CD4-positive, alpha-beta T cell treated with Interleukin-4 for 1 hour (primary cell): ENCODE measurements at places on chromosomes 5 and 9.

GRCh38 chr5:8081179-8081578, 212.2 kb downstream of the MTRR start:
- DNase-seq = no peak

DNA sequence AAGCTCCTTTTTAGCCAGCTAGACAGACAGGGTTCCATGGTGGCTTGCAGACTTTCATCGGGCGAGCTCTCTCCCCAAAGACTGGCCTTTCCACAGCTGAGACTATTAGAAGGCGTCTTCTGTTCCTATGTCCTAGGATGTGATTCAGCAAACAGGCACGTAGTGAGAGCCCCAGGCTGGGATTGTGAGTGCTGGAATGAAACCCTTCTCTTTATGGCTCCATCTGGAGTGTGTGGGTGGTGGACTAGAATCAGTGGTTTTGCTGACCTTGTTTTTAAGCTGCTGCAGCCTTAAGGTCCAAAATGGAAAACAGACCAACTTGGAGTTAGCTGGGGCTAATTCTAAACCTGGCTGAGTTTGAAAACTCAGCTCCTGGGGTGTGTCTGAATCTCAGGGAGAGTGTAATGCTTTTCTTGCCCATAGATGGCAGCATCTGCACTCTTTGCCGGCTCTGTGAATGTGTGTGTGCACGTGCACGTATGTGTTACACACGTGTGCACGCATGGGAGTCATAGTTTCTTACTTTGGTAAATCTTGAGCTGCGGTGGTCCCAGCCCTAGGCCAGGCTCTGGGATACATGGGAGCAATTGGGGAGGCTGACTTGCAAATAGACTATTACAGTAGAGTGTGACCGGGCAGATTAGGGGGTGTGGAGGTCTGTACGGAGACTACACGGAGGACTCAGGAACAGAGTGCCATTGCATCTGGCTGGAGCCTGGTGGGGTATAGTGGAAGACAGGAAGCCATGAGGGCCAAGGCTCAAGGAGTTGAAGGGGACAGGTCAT, 10.7 kb downstream of the GSN start:
- peak; percentile 48 for DNase-seq

GRCh38 chr5:72133212-72133990, 26.1 kb downstream of the MAP1B start:
- DNase-seq = no peak

- DNase-seq = no peak
These were observed 211.5 kb downstream of the PCSK5 start for GRCh38 chr9:76101947-76102346.

GRCh38 chr9:112334432-112334841, 1.0 kb upstream of the PTBP3 start:
- DNase-seq = peak; percentile 61

DNA sequence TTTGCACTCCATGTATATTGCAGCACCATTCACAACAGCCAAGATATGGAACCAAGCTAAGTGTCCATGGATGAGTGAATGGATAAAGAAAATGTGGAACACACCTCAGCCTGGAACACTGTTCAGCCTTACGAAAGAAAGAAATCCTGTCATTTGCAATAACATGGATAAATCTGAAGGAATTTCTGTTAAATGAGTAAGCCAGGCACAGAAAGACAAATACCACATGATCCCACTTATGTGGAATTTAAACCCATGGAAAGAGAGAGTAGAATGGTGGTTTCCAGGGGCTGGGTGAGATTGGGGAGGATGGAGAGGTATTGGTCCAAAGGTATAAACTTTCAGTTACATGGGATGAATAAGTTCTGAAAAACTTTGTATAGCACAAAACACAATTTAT, 228.9 kb upstream of the CD180 start:
- no peak for DNase-seq

- DNase-seq = no peak
These were observed 235.7 kb downstream of the HTR1A start for GRCh38 chr5:63726496-63726895.

GRCh38 chr5:116536316-116537083, 38.1 kb downstream of the SEMA6A start:
- DNase-seq = no peak

- DNase-seq = no peak
These were observed 10.4 kb upstream of the SPINK4 start for GRCh38 chr9:33229359-33230114.

- DNase-seq = no peak
These were observed 92.8 kb upstream of the LRRTM2 start for GRCh38 chr5:138967791-138968448.

DNA sequence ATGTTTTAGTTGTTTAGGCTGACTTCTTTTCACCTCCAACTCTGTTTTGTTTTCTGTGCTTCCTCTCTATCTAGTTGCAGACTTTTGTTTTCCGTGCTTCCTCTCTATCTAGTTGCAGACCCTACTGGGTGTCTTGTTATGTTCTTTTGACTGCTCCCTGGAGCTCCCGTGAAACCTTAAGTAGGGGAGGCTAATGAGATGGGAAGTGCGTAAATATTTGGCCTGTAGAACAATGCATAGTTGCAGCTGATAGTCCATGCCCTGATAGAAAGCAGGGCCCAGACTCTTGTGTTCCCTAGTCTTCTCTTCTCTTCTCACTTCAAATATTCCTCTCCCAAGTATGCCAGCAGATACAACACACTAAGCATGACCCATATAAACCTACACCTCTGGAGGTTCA, 757.0 kb downstream of the BRINP1 start:
- DNase-seq = no peak

DNA sequence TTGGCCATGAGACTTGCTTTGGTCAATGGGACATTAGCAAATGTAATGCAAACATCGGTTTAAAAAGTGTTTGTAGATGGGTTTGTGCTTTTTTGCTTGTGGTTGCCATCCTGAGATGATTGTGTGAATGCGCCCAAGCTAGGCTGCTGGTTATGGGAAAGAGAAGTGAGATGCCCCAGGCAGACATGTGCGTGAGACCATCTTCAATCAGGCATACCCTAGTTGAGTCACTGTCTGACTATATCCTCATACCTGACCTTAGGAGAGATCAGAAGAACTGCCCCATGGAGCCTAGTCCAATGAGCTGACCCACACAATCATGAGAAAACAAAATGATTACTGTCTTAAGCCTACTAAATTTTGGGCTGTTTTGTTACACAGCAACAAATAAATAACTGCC, 36.8 kb upstream of the ZNF608 start:
- DNase-seq = no peak

- no peak for DNase-seq
These were observed 573.7 kb upstream of the DAB2 start for GRCh38 chr5:39998518-39998917.

GRCh38 chr9:104988539-104988938, 60.6 kb upstream of the ABCA1 start:
- DNase-seq = no peak

- DNase-seq = no peak
These were observed 170.1 kb downstream of the SLF1 start for GRCh38 chr5:94788527-94788926.

GRCh38 chr5:88142636-88142885, 126.1 kb downstream of the TMEM161B start:
- no peak for DNase-seq

DNA sequence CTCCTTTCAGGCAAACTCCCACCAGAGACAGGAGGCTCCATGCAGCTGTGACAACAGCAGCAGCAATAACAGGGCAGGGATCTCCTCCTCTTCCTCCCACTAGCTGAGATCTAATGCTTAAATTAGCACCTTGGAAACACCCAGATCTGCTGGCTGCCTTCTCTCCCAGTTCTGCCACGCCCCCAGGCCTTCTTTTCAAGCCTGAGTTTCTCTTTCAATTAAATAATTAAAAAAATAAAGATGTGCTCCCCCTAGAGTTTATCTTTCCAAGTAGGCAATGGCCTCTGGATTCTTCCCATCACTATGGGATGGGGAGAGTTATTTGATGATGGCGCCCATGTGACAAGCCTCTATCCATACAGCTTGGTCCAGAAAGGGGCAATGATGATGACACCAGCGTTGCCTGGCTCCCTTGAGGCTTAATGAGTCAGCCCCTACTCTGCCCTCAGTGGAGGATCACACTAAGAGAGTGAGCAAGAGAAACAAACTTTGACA, 3.8 kb downstream of the FAM219A start:
- DNase-seq = no peak

DNA sequence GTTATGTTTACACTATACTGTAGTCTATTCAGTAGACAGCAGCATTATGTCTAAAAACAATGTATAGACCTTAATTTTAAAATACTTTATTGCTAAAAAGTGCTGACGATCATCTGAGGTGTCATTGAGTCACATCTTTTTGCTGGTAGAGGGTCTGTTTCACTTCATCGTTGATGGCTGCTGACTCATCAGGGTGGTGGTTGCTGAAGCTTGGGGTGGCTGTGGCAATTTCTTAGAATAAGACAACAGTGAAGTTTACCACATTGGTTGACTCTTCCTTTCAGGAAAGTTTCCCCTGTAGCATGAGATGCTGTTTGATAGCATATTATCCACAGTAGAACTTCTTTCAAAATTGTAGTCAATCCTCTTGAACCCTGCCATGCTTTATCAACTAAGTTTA, 150.3 kb downstream of the FBXL7 start:
- no peak for DNase-seq

- peak; percentile 12 for DNase-seq
These were observed 2.2 kb downstream of the FNIP1 start for GRCh38 chr5:131794586-131794985.
